Panc1 (cell line): ENCODE measurements at places on chromosomes 4 and X. TPM values are rescaled to one million over a fixed set of nuclear protein-coding genes. Genes with fewer than 3 reads are reported as not detected.
A peak's percentile ranks its signal among the peaks of the same experiment; 100 is the strongest.

- no peak for DNase-seq
Measured at GRCh38 chr4:92962831-92963230, 659.1 kb downstream of the GRID2 start.

DNA sequence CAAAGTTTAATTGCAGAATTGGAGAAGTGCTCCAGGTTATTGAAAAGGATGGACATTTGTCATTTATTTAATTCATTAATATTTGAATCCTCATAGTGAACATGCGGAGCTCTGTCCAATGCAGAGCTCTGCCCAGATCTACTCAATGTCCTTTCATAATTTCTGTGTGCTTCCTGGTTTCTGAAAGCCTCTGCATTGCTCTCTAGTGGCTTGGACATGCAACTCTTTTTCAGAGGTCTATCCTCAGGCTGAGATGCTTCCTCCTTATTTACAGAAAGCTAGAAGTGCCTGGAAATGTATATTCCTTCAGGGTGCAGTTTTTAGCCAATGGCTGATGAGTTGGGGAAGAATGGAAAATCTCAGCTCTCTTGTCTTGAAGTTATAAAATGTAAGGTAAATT, 786.1 kb upstream of the AADAT start:
- no peak for DNase-seq

- no peak for DNase-seq
Measured at GRCh38 chrX:6307156-6307555, 78.5 kb upstream of the NLGN4X start.

- peak; percentile 41 for DNase-seq
Measured at GRCh38 chr4:74189331-74190043, 31.6 kb downstream of the MTHFD2L start.

Gene GSPT2
- total RNA-seq: 15.7 TPM

Gene SSX1
- 0.13 TPM for total RNA-seq
